ENCODE measurements at places on chromosomes 1 and 21.

DNA sequence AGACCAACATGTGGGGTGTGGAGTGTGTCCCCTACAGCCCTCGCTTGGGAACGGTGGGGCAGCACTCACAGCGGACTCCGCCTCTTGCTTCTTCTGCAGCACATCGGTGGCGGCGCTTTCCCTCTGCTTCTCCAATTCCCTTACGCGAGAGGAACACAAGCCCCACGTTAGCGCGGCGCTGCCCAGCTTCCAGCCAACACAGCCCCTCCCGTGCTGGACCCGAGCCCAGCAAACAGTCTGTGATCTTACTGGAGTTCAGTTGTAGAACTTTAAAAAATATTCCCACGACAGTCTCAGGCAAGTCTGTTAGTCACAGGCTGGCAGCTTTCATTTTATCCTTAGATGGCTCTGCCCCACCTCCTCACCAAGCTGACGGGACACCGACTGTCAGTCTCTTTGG lies 13.6 kb downstream of the THAP3 start:
- DNase-seq: no peak

DNA sequence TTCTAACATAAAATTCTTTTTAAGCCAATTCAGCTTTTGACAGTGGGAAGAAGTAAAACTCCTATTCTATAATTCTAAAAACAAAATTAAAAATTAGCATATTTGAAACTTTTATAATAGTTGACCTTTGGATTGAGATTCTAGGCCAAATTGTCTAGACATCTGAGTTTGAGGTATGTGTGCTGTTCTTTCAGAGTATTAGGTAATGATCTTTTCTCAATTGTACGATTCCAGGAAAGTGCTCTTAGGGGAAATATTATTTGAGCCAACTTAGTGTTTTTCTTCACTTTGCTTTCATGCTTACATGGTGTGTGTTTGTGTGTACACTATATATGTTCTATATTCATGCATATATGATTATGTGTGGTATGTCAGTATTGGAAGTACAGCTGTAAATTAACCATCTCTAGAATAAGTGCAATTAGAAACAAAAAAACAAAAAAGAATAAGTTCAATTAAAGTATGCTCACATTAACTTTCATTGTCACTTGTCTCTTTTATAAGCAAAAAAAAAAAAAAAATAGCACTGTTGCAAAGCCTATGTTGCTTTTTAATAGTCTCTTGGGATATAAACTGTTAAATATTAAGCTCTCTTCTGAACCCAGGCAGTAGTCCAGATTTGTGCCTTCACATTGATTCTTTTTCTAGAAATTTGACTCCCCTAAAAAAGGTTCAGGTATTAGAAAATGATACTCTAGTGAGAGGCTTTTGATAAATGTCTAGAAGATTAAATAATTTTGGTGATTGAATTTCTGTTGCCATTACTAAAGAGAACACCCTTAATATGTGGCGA lies 132.2 kb downstream of the ATP5PO start:
- no peak for DNase-seq

GRCh38 chr1:22918644-22919043 lies 54.0 kb downstream of the LACTBL1 start:
- no peak for DNase-seq

- DNase-seq: no peak
Measured at GRCh38 chr1:161313554-161314200, 504 bp upstream of the SDHC start.

DNA sequence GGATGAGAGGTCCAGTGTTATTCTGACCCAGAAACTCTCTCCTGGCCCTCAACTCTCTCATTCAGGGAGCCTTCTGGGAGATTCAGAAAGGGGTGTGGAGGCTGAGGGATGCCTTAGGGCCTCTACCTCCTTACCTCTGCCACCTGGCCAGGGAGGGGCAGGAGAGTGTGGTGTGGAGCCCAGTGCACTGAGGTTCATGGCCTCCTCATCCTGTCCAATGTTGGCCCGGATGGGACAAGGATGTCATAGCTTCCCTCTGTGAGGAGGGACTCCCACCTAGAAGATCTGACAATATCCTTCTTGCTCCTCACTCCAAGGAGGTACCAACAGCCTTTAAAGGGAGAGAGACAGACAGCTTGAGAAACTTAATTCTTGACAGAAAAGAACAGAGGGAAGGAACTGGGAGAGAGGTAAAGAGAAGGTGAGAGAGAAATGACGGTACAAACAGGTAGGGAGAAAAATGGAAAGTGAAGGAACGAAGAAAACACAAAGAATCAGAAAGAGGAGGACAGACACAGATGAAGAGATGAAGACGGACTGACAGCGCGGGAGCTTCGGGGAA lies 779 bp downstream of the BEND5 start:
- no peak for DNase-seq

DNA sequence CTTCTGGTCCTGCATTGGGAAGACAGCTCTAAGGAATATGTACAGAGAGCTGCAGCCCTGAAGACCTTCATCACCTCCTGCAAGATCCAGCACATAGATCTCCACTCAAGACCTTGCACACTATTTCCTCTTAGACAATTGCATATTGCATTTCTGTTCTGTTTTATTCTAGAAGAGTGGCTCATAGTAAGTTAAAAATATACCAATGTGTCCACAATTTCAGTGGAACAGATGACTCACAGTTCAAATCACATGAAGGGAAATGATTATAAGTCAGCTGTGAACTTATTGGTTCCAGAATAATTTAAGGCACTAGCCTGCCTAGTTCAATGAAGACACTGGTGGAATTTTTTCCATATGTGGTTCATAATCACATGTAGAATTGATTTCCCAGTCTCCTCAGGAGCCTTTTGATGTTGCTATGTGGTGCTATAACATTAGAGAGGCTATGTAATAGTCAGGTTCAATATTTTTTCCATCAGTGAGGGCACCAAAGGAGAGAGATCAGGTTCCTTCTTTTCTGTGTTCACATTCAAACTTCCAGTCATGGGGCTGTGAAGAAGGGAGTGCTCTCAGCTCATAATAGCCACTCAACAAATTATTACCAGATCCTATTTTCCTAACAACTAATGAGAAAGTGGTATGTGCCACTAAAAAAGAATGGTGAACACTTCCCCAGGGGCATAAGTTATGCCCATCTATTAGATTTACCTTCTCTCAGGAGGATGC lies 9.8 kb upstream of the AK5 start:
- DNase-seq: peak; percentile 47

DNA sequence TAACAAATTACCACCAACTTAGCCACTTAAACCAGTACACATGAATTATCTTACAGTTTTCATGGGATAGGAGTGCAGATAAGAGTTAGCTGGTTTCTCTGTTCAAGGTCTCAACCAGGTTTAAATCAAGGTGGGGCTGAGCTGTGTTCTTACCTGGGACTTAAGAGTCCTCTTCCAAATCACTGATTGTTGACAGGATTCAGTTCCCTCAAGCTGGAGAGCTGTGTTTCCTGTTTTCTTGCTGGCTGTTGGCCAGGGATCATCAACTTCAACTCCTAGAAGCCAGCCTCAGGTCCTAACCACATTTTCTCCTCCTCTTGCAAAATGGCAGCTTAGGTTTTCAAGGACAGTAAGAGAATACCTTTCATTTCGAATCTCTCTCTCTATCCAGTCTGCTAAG lies 123.8 kb upstream of the CHRM3 start:
- no peak for DNase-seq

DNA sequence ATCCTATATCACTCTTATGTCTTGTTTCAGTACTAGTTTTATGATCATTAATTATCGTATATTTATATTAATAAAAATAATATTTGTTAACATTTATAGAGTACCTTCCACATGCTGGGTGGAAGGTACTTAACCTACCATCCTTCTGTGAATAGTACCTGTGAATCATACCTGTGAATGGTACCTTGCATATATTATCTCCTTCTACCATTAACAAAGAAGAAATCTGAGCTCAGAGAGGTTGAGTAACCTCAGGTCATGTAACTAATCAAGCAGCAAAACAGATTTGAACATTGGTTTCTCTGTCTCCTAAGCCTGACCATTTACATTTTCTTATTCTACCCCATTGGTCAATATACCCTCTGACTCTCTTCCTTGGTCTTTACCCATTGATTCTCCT lies 174.4 kb upstream of the UBE2U start:
- DNase-seq: no peak

GRCh38 chr1:39955547-39956539 lies 898 bp downstream of the MFSD2A start:
- DNase-seq: no peak

DNA sequence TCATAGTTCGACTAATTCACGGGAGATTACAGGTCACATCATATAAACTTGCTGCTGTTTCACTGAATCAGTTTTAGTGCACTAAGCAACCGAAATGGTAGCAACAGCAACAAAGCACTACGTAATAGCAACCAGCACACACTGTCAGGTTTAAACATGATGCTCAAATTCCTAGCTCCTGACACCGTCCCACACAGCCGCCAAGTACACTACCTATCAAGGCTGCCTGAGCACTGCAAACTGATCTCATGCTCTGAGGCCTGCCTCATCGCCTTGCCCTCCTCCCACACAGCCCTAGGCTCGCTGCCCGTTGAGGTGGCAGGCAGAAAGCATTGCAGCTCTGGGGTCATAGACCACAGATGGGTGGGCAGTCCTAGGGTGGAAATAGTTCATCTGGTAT lies 12.4 kb downstream of the LAMC2 start:
- no peak for DNase-seq

DNA sequence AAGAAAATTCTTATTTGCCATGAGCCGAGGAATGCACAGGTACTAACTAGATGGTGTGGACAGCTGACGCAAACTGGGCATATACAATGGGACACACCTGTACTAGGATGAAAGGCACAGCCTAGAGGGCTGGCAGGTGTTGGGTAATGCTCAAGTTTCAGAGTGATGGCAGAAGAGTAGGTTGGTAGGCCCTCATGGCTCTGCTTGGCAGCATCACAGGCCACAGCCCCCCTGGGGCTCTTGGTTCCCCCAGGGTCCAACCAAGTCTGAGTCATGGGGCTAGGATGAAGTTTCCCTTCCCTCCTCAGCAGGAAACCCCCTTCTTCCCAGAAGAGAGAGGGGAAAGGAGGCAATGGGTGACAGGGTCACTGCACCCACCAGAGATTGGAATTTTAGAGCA lies 35.2 kb downstream of the SPEN start:
- DNase-seq: no peak

DNA sequence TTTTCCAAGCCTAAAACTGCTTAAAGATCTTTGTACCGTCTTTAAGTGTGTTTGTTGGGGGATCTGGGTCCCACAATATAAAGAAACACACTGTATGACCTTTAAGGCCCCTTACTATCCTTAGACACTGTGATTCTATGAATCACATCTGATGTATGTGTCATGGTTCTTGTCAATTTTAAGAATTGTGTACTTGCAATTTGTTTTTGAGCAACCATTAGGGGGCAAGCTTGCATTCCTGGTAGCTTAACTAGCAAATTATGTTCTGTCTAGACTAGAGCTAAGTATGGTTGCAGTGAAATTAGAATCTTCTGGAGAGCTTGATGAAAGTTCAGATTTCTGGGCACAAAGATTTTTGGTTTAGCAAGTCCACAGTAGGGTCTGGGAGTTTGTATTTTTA lies 219.5 kb downstream of the TPR start:
- DNase-seq: peak; percentile 56

GRCh38 chr1:115641762-115642167 lies at the start of gene VANGL1:
TSS of gene VANGL1 (plus strand) at chr1:115641970. CDS start at chr1:115651414, 9,444 bp downstream.
- DNase-seq: peak; percentile 23

- DNase-seq: no peak
Measured at GRCh38 chr1:156832434-156832833, 15.8 kb upstream of the SH2D2A start.

DNA sequence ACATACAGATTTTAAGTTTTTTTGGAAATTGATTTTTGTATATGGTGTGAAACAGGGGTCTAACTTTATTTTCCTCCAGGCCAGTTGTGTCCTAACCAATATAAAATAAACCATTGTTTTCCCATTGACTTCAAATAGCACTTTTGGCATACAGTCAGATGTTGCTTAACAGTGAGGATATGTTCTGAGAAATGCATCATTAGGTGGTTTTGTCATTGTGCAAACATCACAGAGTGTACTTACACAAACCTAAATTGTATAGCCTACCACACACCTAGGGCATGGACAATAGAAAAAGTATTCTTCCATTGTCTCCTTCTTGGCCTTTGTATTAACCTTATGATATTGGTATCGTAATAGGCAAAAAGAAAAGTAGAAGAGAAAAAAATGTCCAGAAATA lies 37.4 kb upstream of the DISP1 start:
- DNase-seq: no peak

DNA sequence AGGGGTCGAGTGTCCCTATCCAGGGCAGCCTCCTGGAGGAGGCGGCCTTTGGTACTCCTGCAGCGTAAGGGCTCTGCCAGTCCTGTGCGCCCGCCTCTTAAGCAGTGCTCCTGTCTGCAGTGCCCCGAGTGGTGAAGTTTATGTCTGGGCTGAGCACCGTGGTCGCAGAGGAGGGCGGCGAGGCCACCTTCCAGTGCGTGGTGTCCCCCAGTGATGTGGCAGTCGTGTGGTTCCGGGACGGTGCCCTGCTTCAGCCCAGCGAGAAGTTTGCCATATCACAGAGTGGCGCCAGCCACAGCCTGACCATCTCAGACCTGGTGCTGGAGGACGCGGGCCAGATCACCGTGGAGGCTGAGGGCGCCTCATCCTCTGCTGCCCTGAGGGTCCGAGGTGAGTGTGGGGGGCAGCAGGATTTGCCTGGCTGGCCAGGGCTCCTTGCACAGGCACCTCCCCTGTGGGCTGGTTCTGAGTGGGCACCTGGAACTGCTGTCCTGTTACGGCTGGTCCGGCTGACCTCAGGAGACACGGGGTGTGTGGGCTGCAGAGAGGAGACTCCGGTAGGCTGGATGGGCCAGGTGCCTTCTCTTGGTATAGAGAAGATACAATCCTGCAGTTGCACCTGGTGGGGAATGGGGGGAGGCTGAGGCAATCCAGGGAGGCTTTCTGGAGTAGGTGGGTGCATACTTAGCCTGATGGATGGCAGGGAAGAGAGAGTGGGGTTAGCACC lies 66.8 kb downstream of the OBSCN start:
- DNase-seq: no peak

DNA sequence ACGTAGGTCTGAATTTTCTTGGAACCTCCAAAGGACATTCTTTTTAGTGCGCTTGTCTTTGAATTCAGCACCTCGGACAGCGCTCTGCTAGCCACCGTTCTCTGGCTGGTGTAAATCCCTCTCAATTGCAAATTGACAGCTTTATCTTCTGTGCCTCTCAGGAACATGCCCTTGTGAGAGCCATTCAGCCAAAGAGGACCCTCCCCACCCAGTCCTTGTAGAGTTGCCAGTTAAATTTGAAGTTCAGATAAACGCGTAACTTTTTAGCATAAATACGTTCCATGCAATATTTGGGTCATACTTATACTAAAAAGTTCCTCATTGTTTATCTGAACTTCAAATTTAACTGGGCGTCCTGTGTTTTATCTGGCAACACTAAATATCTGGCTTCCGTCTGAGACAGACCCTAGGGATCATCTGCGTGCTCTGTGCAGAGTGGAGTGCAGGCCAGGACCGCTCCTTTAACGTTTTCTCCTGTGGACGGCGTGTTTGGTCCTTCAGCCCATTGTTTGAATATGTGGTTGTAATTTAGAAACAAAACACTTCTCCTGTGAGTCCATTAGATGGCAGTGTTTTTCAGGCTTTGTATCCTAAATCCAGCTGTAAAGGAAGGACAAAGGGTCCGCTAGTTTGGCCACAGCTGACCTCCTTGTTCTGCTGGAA lies 7.0 kb downstream of the KCNAB2 start:
- peak; percentile 12 for DNase-seq

Measured in fibroblast of skin of left biceps (primary cell).